ENCODE measurements at places on chromosomes 16 and 17.
A peak's percentile ranks its signal among the peaks of the same experiment; 100 is the strongest.

DNA sequence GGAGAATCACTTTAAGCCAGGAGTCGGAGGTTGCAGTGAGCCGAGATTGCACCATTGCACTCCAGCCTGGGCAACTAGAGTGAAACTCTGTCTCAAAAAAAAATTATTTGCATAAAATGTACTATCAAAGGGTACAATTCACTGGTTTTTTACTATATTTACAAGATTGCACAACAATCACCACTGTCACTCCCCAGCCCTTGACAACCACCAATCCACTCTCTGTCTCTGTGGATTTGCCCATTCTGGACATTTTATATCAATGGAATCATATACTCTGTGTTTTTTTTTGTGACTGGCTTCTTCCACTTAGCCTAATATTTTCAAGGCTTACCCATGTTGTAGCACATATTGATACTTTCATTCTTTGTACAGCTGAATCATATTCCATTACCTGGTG, 18.8 kb downstream of the TBX2 start:
- no peak for DNase-seq

DNA sequence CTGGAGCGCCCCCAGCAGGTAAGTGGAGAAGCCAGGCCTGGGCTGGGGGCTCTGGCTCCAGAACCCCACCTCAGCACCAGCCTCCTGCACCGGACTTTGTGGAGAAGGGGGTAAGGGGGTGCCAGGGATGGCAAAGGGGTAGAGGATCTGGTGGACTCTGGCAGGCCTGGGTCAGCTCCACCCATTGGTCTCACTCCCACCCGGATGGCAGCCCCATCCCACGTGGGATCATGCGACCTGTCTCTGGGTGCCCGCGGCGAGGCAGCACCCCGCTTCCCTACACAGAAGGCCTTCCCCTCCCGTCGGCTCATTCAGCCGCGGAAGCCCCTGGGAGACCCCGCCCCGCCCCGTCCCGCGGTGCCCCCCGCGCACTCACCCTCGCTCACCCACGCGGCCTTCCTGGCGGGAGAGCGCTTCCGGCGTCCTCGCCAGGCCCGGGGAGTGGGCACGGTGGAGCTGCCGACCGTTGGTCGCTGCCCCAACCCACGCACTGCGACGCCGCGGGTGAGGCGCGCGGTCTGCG, 498 bp upstream of the PLEKHG4 start:
- DNase-seq: no peak

DNA sequence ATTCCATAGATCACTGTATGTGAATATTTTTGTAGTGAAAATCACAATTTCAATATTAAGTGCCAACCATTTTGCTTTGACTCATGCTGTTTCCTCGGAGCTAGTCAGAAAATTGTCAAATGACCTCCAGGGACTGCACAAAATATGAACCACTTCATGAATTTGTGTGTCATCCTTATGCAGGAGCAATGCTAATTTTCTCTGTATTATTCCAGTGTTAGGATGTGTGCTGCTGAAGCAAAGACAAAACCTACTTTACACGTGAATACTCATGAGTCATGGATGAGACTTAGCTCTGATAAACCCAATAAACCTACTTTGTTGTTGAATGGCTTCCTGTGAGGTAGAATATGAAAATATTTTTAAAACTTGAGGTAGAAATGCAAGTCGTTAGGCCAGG, 65.2 kb downstream of the SHCBP1 start:
- DNase-seq: no peak

GRCh38 chr17:73770115-73770848, 126.0 kb upstream of the SDK2 start:
- DNase-seq: peak; percentile 59

GRCh38 chr16:65583498-65583897, 461.6 kb upstream of the CDH11 start:
- no peak for DNase-seq

DNA sequence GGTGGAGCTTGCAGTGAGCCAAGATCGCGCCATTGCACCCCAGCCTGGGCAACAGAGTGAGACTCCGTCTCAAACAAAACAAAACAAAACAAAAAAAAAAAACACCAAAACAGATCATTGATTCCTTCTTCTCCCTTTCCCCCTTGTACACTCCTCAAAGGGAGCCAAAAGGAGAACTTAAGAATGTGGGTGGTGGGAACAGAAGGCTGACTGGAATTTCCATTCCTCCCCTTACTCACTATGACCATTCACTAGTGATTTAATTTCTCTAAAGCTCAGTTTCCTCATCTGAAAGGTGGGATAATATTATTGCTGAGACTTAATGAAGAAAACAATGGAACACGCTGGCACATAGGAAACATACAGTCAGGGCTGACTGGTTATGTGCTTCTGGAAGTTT, 17.1 kb upstream of the HNF1B start:
- no peak for DNase-seq

DNA sequence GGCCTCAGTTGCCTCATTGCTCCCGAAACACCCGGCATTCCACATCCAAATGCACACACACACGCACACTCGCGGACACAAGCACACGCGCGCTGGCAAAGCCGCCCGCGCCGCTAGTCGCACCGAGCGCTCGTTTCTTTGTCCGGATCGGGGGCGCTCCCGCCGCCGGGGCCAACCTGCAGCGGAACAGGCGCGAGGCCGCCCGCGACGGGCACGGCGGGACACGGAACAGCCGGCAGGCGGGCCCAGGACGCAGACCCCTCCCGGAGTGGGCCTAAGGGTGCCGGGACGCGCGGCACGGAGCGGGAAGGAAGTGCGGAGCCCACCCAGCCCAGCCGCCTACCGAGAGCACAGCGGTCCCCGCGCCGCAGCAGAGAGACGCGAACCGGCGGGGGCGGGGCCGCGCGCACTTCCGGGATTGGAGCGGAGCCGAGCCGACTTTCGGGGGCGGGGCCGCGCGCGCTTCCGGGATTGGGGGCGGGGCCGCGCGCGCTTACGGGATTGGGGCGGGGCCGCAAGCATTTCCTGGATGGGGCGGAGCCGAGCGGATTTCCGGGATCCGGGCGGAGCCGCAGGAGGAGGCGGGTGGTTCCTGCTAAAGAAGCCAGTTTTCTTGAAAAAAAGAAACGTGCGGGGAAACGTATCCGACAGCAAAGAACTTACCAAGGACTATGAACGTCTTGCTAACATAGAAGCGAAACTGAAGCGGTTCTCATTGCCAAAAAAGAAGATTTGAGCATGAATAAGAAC, at the start of gene CYBC1:
CYBC1 (minus strand) TSS at position 396 of the 750 bp plus-strand sequence. CDS start 1,498 bp downstream, outside the sequence.
- peak; percentile 31 for DNase-seq

GRCh38 chr17:75048249-75048878, 1.3 kb downstream of the KCTD2 start:
- DNase-seq: no peak

GRCh38 chr16:50498431-50499155, 49.6 kb upstream of the NKD1 start:
- no peak for DNase-seq

DNA sequence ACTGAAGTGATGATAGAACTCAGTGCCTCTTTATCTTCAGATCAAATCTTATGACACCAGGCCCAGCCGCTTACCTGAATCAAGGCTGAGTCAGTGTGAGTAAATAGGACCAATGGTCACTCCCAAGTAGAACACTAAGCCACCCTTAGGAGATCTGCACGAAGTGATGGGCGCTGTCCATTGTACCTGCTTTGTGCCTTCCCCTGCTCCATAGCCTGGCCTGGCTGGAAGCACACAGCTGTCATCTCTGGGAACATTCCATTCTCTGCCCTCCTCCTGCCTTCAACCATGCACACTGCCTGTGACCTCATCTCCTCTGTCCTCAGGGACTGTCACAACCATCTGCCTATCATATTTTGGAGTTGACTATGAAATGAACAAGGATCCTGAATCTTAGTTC, 279.5 kb upstream of the ASIC2 start:
- DNase-seq: no peak

DNA sequence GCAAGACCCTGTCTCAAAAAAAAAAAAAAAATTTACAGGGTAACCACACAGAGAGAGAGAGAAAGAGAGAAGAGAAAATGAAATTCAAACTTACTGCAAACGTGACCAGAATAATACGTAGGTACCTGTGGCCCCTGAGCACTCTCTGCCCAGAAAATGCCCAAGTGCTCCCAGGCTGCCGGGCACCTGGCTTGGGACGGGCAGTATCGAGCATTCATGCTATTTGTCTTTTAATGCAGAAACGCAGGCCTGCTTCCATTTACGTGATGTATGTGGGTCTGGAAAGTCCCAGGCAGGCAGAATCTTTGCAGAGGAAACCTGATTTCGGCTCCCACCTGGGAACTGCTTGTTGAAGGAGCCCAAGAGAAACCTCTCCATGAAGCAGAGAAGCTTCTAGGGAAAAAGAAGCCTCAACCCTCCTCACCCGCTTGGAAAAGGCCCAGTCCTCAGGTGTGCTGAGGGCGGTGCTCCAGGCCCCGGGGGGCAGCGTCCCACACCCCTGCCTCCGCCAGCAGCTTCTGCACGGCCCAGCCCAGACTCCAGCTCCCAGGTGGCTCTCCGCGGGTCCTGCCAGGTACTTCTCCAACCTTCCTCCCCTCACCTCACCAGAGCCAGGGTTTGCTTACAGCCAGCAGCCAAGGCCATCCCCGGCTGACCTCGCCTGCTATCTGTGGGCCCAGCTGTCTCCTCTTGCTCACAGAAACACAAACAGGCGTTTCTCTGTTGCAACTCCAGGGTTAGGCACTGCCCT, 14.0 kb downstream of the RPH3AL start:
- no peak for DNase-seq

DNA sequence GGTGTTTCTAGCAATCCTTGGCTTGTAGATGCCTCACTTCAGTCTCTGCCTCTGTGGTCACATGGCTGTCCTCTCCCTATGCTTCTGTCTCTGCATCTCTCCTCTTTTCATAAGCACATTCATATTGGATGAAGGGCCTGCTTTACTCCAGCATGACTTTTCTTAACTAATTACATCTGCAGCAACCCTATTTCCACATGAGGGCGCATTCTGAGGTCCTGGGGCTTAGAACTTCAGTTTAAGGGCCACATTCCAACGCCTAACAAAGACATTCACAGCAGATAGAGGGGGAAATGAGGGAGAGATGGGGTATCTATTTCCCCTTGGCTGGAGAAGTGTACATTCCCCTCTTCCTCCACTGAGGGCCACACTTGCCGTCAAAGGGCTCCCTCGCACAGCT, 489.1 kb upstream of the SALL1 start:
- no peak for DNase-seq

DNA sequence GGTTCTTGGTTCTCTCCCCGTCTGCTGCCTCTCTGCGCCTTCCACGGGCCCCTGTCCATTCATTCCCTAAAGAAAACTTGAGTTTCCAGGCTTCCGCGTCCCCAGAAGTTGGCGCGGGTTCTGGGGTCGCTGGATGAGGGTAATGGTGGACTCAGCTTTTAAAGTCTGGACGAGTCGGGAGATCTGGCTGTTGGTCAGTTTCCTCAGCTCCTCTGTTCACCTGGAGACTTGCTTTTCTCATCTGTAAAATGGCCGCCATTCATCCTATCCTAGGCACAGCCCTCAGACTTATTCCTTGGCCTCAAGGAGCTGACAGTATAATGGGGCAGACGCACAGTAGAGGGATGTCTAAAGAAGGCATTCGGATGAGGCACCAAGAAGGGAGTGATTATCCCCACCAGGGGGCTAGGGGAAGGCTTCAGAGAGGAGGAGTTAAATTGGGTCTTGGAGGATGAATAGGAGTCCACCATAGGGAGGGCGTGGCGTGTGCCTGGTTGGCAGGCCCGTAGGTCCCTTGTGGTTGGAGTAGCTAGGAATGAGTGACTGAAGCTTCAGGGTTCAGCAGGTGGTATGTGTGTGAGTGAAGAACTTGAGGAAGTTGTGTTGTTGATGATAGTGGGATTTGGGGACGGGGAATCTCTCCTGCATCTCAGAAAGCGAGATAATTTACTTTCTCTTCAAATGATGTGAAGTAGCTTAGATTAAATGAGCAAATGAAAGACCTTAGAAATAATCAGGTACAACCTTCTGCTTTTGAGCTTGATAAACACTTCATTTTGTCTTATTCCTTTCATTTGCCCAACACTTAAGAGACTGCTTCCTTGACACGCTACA, 652 bp downstream of the VPS35L start:
- DNase-seq: no peak

DNA sequence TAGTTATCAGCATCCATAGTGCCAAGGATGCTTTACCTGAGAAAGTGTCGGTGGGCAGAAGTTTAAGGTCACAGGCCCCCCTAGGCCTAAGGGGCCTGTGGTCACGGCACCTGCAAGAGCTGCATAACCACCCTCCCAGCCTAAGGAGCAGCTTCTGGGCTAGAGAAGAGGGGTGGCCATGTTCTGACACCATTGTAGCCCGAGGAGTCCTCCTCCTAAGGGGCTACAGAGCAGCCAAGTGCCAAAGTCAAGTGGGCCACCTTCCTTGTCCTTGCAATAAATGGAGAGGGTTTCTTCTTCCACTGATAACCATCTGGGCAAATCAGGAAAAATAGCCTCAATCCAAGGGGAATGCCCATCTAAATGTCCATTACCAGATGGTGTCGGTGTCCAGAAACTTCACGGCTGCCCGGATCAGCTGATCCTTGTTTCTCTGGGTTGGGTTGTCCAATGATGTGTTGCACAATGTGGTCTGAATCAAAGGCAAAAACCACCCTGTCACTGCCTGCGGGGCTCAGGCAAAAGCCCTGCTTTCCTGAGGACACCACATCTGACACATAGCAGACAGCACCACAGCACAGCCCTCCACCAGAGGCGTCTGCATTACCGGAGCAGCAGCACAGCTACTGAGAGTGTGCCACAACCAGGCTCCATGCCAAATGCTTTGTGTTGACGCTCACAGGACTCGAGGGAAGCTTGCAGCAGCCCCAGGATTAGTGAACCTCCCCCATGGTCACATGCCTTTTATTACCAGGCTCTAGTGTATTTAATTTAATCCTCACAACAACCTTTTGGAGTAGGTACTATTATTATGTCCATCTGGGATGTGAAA, 12.8 kb downstream of the ATPAF2 start:
- DNase-seq: no peak

DNA sequence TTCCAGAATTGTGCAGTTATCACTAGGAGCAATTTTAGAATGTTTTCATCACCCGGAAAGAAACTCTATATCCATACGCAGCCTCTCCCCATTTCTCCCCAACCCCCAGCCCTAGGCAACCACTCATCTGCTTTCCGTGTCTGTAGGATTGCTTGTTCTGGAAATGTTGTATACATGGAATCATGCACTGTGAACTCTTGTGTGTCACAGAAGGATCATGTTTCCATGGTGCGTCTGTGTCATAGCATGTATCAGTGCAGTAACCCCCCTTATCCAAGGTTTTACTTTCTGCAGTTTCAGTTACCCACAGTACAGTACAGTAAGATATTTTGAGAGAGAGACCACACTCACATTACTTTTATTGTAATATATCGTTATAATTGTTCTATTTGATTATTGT, 299.4 kb downstream of the CPPED1 start:
- DNase-seq: no peak

GRCh38 chr17:39867084-39867879, 720 bp upstream of the ZPBP2 start:
- no peak for DNase-seq

- DNase-seq: no peak
Observed at GRCh38 chr17:68807998-68808772, 147.0 kb downstream of the ABCA8 start.

- DNase-seq: no peak
Observed at GRCh38 chr16:1150511-1150982, 2.4 kb upstream of the CACNA1H start.
